Activated T-helper 17 cell treated with anti-CD3 and anti-CD28 coated beads, Interleukin-2, amount 50 U/mL, for 72 hours (primary cell): ENCODE measurements at places on chromosomes 3 and 15. TPM values are rescaled to one million over a fixed set of nuclear protein-coding genes. Genes with fewer than 3 reads are reported as not detected.
A peak's percentile ranks its signal among the peaks of the same experiment; 100 is the strongest.

SSUH2 gene
- not detected for total RNA-seq

GRCh38 chr3:53581671-53582070 is 87.3 kb downstream of the CACNA1D start:
- ATAC-seq, result peak; percentile 84

GRCh38 chr15:69719527-69720240 is 267.1 kb downstream of the RPLP1 start:
- ATAC-seq, result peak; percentile 88

DNA sequence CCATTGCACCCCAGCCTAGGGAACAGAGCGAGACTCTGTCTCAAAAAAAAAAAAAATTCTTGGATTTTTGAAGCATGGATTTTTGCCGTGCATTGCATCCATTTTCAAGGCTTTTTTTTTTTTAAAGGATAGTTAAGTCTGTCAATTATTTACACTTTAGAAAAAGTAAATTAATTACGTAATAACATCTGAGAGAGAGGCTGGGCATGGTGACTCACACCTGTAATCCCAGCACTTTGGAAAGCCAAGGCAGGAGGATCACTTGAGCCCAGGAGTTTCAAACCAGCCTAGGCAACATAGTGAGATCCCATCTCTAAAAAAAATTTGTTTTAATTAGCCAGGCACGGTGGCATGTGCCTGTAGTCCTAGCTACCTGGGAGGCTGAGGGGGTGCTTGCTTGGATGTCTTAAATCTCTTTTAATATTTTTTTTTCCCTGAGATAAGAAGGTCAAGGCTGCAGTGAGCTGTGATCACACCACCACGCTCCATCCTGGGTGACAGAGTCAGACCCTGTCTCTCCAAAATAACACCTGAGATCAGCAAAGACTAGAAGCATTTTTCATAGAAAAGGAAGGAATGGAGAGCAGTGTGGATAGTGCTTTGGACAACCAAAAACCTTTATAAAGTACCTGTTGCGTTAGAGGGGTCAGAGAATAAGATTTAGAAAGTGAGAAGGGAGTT is 6.8 kb upstream of the SENP7 start:
- no peak for ATAC-seq

GRCh38 chr15:78536134-78536533 is 4.1 kb upstream of the PSMA4 start:
- no peak for ATAC-seq

KLHDC8B gene
- total RNA-seq, result 3.7 TPM

DNA sequence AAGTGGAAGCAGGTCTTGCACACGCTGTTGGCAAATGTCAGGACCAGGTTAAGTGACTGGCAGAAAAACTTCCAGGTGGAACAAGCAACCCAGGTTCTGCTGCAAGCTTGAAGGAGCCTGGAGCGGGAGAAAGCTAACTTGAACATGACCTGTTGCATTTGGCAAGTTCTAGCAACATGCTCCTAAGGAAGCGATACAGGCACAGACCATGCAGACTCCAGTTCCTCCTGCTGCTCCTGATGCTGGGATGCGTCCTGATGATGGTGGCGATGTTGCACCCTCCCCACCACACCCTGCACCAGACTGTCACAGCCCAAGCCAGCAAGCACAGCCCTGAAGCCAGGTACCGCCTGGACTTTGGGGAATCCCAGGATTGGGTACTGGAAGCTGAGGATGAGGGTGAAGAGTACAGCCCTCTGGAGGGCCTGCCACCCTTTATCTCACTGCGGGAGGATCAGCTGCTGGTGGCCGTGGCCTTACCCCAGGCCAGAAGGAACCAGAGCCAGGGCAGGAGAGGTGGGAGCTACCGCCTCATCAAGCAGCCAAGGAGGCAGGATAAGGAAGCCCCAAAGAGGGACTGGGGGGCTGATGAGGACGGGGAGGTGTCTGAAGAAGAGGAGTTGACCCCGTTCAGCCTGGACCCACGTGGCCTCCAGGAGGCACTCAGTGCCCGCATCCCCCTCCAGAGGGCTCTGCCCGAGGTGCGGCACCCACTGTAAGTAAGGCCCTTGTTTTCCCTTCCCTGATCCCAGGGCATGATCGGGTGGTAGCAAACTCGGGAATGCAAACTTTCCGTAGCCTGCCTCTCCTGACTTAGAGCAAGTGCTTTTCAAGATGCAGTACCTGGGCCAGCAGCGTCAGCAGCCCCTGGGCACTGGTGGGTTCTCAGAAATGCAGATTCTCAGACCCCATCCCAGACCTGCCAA is 759 bp downstream of the GALNT15 start:
- no peak for ATAC-seq

- no peak for ATAC-seq
Measured at GRCh38 chr3:100076731-100077529, 37.4 kb downstream of the FILIP1L start.

- no peak for ATAC-seq
Measured at GRCh38 chr3:192409201-192409837, 318.0 kb downstream of the FGF12 start.

DNA sequence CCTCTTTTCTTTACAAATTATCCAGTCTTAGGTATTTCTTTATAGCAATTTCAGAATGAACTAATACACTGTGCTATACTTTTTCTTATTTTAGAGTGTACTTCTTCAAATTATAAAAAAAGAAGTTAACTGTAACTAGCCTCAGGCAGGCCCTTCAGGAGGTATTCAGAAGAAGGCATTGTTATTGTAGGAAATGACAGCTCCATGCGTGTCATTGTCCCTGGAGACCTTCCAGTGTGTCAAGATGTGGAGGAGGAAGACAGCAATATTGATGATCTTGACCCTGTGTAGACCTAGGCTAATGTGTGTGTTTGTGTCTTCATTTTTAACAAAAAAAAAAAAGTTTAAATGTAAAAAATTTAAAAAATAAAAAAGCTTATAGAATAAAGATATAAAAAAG is 55.5 kb downstream of the IL12A start:
- no peak for ATAC-seq

CLDN16 gene
- total RNA-seq, result not detected

GRCh38 chr3:13845806-13846205 is 34.1 kb downstream of the WNT7A start:
- no peak for ATAC-seq

GOLGA6C gene
- total RNA-seq, result not detected

DNA sequence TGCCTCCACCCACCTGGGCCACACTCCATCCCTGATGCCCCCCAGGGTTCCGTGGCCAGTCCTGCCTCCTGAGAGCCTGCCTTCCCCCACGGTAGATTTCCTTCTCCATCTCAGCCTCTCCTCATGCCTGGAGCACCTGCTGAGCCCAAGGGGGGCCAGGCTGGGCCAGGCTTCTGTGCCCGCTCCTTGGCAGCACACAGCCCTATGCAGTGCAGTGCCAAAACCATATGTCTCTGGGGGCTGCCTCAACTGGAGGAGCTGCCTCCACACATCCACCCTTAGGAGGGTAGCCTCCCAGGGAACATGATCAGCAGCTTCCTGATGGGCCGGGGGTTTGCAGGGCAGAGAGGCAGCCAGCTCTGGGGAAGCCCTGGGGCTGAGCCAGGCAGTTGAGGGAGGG is 24.6 kb upstream of the GATA2 start:
- no peak for ATAC-seq

DNA sequence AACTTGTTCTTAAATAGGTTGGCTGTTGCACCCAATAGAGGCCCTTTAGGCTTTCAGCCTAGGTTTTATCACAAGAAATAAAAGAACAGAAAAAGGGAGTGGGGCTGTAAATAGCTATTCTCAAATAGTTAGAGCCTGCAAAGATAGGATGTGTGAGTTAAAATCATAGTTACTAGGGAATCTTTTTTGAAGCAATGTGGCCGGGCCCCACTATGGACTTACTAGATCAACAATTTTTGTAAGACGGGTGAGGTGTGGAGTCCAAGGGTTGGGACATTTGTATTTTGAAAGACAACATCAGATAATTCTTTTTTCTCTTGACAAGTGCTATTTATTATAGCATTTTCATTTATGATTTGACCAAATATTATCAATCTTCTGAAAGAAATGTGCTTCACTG is 5.8 kb downstream of the NECTIN3 start:
- no peak for ATAC-seq

- no peak for ATAC-seq
Measured at GRCh38 chr3:38990621-38991020, 61.1 kb downstream of the SCN11A start.

DOCK3 gene
- total RNA-seq, result 7.8 TPM

PPARG gene
- 18.3 TPM for total RNA-seq

DNA sequence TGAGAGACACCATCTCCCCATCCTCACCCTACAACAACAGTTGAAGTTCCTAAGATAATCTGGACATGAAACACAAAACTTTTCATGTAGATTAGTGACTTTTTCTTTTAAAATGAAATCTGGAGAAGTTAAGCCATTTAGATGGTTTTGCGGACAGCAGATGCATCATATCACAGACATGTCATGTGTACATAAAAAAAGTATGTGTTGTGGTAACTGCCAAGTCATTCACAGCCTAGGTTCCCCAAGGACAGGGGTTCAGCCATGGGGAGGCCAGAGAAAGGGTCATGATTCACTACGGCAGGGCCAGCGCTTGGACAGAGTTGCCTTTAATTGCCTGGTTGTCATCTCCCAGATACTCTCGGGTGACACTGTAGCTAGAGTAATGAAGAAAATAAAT is 163.2 kb downstream of the PDZRN3 start:
- ATAC-seq, result no peak

CNTN3 gene
- not detected for total RNA-seq

DNA sequence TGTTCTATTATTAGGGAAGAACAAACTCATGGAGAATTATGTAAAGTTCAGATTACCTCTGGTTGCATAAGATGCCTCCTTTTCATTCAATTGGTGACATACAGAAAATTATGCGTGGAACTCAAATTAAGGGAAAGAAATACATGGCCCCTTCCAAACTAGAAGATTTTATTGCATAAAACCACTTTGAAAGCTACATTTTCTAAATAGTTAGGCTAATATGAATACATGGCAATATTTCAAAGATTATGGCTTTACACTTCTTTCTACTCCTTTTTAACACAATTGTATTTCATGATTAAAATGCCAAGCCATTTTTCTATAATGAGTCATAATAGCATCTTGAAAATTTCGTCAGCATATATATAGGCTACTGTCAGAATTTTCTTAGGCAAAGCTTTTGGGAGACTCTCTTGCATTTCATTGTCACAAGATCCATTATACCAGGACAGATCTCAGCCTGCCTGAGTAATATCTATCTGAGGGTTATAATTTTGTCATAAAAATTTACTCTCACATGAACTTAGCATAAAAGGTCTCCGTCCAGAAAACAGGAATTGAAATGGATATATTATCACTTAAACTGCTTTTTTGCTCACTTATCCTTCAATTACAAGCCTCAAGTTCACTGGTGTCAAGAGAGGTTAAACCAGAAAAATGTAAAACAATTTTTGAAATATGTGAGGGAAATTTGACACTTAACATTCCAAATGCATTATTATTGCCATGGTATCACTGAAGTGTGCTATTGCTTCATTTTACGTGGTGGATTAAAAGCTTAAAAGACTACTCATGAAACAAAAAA is 37.1 kb downstream of the CPA3 start:
- ATAC-seq, result no peak

GRCh38 chr3:158460926-158461325 is 110.1 kb upstream of the MLF1 start:
- ATAC-seq, result no peak

P2RY14 gene
- total RNA-seq, result 1.3 TPM

MSL2 gene
- total RNA-seq, result 55.0 TPM

DNA sequence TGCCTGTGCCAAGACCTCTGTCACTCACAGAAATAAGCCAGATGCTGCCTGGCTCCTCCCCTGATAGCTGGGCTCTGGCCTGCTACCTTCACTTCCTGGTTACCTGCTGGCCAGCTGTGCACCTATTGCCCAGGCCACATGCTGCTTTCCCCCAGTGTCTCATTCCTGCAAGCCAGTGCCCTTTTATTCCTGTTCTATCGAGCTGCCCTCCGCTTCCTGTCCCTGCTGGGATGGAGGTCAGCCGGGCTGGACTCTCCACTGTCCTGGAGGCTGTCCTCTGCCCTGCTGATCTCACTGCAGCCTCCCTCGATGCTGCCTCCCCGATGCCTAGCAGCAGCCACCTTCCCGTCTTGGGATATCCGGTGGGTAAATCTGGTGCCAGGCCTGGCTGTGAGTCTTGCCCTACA is 37.0 kb upstream of the SNRPA1 start:
- no peak for ATAC-seq

- ATAC-seq, result no peak
Measured at GRCh38 chr3:134059671-134060560, 30.2 kb upstream of the SLCO2A1 start.

DNA sequence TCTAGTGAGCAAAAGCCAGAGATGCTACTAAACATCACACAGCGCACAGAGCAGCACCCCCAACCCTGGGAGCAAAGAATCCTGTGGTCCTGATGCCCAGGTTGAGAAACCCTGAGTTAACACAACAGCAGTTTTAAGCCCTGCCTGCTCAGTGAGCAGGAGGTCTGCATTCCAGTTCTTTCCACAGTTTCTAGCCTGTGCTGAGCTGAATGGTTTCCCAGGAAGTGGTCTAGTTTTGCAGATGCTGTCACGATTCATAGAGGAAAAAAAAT is 171.1 kb upstream of the PROK2 start:
- no peak for ATAC-seq

ARPIN gene
- total RNA-seq, result not detected

DNA sequence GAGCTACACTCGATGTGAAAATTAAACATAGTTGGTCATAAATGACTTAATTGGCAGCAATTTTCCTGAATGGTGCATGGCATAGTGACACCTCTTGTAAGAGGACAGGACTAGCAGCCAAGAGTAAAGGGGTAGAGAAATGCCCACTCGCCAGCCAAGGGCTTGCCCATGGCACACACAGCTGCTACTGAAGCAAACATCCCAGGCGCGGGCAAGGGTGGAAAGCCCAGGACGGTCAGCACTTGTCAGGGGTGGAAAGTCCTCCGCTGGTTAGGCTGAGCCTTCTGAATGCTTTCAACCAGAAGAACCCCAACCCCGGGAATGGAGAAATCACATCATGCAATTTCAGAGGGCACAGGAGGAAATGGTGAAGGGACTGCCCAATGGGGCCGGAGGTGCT is 31.6 kb downstream of the BDH1 start:
- ATAC-seq, result no peak

- ATAC-seq, result no peak
Measured at GRCh38 chr15:93428807-93429351, 339.9 kb upstream of the RGMA start.

RYR3 gene
- not detected for total RNA-seq

DNA sequence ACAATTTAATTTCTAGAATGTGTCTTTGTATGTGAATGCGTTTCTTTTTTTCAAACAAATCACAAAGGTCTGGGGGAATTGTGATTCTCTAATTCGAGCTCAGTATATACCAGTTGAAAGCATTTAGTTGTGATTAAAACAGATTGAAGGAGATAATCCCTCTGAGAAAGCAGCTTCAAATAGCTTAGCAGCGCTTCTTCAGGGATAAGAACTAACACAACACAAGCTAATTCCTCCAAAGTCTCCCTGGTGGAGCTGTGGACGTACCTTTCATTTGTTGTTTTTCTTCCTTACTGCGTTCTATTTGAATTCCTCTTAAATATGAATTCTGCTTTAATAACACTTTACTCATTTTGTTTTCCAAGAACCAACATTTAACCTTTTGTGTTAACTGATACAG is 286.7 kb downstream of the ROBO2 start:
- ATAC-seq, result no peak

CPNE9 gene
- total RNA-seq, result 0.32 TPM
